ENCODE measurements at places on chromosomes 2 and 18.
A peak's percentile ranks its signal among the peaks of the same experiment; 100 is the strongest.

DNA sequence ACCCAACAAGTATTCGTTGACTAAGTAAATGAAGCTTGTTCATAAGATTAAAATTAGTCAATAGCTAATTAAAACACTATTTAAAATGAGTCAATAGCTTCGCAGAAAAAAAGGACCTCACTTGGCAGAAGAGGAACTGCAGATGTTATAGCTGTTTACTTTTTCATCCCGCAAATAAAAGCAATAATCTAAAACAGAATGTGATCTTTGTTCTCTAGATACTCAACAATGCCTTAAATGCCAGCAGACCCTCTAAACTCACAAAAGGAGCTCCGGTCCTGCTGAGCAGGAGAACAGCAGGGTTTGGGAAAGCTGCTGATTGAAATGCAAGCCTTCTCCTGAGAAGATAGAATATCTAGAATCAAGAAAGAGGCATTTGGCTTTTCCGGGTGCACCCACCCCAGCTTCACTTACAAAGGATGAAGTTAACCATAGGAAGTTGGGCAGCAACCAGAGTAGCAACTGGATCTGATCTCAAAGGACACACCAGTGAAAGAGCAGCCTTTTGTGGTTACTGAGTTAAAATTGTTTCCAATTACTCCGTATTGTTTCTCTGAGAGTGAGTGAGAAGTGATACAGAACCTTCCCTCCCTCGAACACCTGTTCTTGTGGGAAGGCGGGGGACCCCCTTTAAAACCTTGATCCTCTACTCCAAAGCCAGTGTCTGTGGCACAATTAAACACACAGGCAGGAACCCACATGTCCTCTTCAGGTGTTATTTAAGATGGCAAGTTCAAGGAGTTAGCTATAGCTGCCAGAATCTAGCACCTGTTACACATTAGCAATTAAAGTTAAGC lies 6.8 kb downstream of the CCBE1 start:
- H3K36me3 ChIP-seq = no peaks in the 10 kb centered on the region
- no peak overlapping the region for H3K4me3 ChIP-seq
- H3K27ac ChIP-seq = no peak overlapping the region
- peaks cover 83% of the 10 kb centered on the region for H3K27me3 ChIP-seq
- DNase-seq = no peak

DNA sequence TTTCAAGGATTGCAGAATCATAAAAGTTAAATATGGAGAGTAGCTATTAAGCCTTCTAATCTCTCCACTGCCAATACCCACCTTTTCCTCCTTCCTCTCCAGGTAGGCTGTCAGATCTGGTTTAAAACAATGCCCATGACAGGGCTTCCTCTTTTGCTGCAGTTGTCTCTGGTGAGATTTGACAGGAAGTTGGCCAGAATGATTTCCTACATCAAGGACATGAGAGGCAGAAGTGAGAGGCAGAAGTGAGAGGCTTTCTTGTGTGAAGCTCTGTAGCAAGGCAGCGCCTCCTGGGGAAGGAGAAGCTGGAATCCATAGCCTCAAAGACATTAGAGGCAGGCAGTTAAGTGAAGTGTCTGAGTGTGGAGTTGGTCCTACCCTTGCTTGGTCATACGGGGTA lies 385.7 kb downstream of the HRH4 start:
- no peak overlapping the region for H3K4me3 ChIP-seq
- H3K27ac ChIP-seq = no peak overlapping the region
- no peaks in the 10 kb centered on the region for H3K36me3 ChIP-seq
- peaks cover 4% of the 10 kb centered on the region for H3K27me3 ChIP-seq
- no peaks in the 10 kb centered on the region for H3K4me1 ChIP-seq
- DNase-seq = no peak

DNA sequence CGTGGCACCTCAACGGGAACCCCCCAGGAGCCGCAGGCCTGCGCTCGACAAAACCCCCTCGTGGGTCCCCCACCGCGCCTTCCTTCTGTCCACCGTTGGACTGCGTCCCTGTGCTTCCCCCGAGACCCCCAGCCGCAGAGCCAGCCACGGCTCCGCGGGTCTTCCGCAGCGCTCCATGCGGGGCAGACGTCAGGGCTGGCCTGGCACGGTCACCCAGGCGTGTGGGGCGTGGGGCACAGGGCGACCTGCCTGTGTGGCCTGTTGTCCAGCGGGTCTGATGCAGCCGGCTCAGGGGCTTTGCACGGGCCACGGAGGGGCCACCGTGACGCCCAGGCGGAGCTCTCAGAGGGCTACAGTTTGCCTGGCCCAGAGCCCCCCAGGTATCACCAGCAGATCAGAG lies 11.0 kb downstream of the NFATC1 start:
- no peak for DNase-seq
- H3K27ac ChIP-seq = no peak overlapping the region
- no peaks in the 10 kb centered on the region for H3K4me1 ChIP-seq
- H3K4me3 ChIP-seq = no peak overlapping the region
- no peaks in the 10 kb centered on the region for H3K27me3 ChIP-seq

DNA sequence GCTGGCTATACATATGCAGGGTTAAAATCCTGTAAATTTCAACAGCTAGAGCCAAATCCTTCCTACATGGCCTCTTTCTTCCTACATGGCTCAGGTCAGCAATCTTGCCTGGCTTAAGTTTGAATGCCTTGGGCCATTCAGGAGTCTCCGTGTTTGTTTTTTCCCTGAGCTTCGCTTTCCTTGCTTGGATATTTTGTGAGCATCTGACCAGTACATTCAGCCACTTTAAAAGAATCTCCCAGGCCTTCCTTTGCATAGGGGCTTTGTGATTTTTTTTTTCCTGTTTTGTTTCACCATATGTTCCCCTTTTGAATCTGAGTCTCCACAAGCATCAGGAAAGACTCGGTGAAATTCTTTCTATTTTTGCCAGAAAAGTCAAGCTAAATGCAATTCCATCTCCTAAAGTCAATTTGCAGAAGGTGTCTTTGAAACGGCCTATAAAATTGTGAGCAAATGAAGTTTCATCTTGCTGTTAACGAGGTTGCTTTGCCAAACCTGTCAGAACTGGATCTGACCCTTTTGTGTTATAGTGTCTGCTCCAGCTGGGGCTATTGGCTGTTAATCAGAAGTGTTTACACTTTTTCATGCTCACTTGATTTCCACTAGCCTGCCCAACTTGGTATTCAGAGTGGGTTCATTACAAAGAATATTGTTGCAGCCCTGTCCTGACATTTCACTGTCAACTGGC lies 256.9 kb downstream of the DCC start:
- H3K36me3 ChIP-seq = no peaks in the 10 kb centered on the region
- no peak for DNase-seq
- H3K4me3 ChIP-seq = no peak overlapping the region
- H3K27ac ChIP-seq = no peak overlapping the region
- H3K4me1 ChIP-seq = no peaks in the 10 kb centered on the region
- no peaks in the 10 kb centered on the region for H3K27me3 ChIP-seq

DNA sequence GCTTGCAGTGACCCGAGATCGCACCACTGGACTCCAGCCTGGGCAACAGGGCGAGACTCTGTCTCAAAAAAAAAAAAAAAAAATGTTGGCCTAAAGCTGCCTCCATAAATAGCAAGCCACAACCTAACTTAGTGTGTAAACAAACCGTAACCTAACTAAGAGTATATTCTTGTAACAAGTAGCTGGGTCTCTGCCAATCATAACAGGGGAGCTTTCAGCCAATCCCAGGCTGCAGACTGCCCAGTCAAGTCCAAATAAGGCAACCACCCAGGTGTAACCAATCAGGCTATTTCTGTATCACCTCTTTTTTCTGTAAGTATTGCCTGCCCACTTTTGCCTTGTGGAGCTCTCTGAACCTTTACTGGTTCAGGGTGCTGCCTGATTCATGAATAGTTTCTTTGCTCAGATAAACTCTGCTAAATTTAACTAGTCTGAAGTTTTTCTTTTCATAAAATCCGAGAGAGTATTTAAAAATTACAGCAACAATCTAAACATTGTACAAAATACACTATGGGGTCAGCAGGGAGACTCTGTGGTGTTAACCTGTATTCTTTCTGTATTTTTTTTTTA lies 4.5 kb downstream of the PSTPIP2 start:
- peaks cover 6% of the 10 kb centered on the region for H3K4me1 ChIP-seq
- no peaks in the 10 kb centered on the region for H3K27me3 ChIP-seq
- no peak for DNase-seq
- no peaks in the 10 kb centered on the region for H3K36me3 ChIP-seq
- no peak overlapping the region for H3K4me3 ChIP-seq

DNA sequence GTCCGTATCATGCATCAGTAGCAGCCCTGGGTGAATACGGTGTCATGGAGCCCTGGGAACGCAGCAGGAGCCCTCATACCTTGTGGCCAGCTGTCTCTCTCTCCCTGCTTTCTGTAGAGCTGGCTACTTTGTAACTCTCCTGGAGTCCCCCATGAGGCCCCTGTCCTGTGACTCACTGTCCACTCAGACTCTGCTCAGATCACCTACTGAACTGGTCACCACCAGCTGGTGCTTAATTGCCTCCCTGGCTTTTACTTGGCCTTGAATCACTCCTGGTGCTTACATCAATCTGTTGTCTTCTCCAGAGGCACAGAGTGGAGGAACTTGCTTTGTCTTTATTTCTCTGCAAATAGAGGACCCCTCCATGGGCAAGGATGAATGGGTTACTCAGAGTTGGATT lies 172.7 kb downstream of the HRH4 start:
- DNase-seq = no peak
- H3K27me3 ChIP-seq = no peaks in the 10 kb centered on the region
- no peaks in the 10 kb centered on the region for H3K36me3 ChIP-seq

GRCh38 chr2:187477051-187477450 lies 29.0 kb upstream of the CALCRL start:
- H3K27ac ChIP-seq = no peak overlapping the region
- H3K4me1 ChIP-seq = no peaks in the 10 kb centered on the region
- no peaks in the 10 kb centered on the region for H3K36me3 ChIP-seq
- no peak overlapping the region for H3K4me3 ChIP-seq
- H3K27me3 ChIP-seq = no peaks in the 10 kb centered on the region

DNA sequence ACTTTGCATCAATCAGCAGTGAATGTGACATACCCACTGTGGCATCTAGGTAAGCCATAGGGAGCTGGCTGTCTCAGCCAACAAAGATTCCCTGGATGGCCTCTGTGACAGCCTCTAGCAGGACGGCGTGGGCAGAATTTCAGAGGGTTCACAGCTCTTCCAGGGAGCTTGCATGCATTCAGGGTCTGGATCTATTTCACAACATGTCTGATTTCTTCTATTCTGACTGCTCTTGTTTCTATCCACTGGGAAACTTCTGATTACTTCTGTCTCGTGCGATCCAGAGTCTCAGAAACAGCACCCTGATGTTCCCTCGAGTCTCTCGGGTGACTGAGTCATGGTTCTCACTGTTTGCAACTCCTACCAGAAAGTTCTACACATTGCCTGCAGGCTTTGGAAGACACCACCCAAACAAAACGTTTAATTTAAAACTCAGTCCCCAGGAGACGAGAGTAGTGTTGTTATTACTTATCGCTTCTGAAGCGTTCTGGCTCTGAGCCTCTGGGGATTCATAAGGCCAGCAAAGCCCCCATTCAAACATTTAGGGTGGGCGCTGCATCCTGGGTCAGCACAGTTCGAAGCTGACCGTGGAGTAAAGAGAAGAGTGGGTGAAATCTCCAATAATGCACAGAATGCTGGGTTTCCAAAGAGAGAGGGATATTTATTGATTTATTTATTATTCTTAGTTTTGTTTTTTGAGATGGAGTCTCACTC lies 41.9 kb upstream of the ODC1 start:
- no peaks in the 10 kb centered on the region for H3K27me3 ChIP-seq
- H3K4me1 ChIP-seq = peaks cover 18% of the 10 kb centered on the region
- no peak for DNase-seq

GRCh38 chr2:152005607-152006006 lies 93.2 kb downstream of the CACNB4 start:
- no peak for DNase-seq
- no peak overlapping the region for H3K27ac ChIP-seq
- no peak overlapping the region for H3K4me3 ChIP-seq
- no peaks in the 10 kb centered on the region for H3K27me3 ChIP-seq
- H3K36me3 ChIP-seq = no peaks in the 10 kb centered on the region

DNA sequence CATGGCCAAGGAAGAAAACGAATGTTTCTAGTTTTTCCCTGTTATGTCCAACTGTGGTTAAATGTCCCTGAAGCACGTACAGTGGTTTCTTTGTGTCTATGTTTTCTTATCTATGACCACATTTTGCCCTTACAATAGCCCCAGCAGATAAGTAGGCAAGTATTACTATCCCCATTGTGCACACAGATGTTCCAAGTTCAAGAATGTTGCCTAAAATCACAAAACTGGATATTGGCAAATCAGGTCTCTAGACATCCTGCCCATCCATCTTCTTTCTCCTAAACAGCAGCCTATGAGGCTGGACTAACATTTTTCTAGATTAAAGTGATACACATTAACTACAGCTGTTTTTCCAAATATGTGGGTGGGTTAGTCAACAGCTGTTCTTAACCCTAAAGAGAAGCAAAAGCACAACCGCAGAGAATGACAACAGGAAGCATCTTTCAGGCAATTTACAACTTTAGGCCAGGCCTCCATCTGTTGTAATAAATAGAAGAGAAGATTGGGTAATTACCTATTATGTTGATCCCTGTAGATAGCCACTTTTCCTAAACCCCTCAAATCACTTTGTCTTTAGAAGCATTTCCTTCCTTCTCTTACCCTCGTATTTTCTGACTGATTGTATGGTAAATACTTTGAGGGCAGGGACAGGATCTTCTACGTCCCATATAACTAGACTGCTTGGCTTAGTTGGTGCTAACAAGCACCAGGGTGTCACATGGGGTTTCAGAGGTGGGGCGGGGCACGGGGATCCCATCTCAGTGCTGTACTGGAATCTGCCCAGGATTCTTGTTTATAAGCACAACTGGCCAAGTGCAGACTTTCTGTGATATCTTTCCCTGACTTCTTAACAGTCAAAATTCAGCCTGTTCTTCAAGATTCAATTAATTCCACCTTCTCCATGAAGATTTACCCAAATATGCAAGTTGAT lies 132.1 kb upstream of the SETBP1 start:
- H3K4me1 ChIP-seq = no peaks in the 10 kb centered on the region
- H3K4me3 ChIP-seq = no peak overlapping the region
- H3K27me3 ChIP-seq = no peaks in the 10 kb centered on the region

- H3K27ac ChIP-seq = no peak overlapping the region
- DNase-seq = no peak
- no peaks in the 10 kb centered on the region for H3K36me3 ChIP-seq
- no peaks in the 10 kb centered on the region for H3K27me3 ChIP-seq
- no peak overlapping the region for H3K4me3 ChIP-seq
These were observed 728.8 kb upstream of the PIK3C3 start for GRCh38 chr18:41226186-41226585.

GRCh38 chr18:49025767-49026500 lies 75.2 kb upstream of the SMAD7 start:
- peak; percentile 7 for DNase-seq
- H3K27me3 ChIP-seq = no peaks in the 10 kb centered on the region
- no peaks in the 10 kb centered on the region for H3K4me1 ChIP-seq
- H3K27ac ChIP-seq = no peak overlapping the region
- no peaks in the 10 kb centered on the region for H3K36me3 ChIP-seq
